Tongue (tissue), 3 donors: ENCODE measurements at places on chromosomes 3 and 15. TPM values are rescaled to one million over a fixed set of nuclear protein-coding genes. Genes with fewer than 3 reads are reported as not detected.
A peak's percentile ranks its signal among the peaks of the same experiment; 100 is the strongest.

GRCh38 chr3:189737071-189737470 is 105.9 kb downstream of the TP63 start:
- DNase-seq = no peak

GRCh38 chr3:121895121-121895520 is 920 bp downstream of the SLC15A2 start:
- DNase-seq = peak; percentile 11

DNA sequence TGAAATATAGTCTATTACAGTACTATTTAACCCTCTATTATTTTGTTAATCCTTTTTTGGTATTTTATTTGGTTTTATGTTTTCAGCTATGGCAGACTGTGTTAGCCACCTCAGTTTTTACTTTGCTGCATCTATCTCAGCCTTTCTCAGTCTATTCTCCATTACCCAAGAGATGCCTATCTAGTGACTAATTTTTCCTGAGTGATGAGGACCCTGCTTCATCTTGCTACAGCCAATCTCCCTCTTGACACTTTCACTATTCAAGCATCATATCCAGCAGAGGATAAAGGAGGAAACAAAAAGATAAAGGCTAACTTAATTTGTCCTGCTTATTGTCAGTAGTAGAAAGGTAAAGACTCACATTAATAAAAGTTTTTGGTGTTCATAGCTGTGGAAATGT is 141.8 kb upstream of the NECTIN3 start:
- no peak for DNase-seq

DNA sequence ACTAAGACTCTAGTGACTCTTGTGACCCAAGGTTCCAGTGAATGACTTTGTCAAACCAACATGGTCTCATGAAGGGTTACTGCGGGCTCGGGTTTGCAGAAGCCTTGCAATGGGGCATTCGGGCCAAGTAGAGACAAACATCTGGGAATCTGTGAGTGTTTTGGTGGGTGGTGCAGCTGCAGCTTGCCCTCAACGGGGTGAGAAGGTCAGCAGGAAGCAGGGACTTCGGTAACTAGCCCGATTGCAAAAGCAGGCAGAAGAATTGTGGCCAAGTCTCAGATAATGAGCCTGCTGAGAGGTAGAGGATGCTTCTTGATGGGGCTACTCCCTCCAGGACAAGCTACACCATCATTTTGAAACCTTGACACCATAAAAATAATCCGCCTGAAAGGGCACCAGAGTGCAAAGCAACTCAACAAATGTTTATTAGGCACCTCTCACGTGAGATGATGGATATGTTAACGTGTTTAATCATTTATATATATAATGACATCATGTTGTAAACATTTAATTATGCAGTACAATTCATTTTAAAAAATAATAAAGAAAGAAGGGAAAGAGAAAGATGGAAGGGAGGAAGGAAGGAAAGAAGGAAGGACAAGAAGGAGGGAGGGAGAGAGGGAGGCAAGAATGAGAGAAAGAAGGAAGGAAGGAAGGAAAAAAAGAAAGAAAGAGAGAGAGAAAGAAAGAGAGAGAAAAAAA is 263.9 kb upstream of the IGF1R start:
- no peak for DNase-seq

GRCh38 chr15:73902121-73903020 is 23.9 kb upstream of the LOXL1 start:
- no peak for DNase-seq

DNA sequence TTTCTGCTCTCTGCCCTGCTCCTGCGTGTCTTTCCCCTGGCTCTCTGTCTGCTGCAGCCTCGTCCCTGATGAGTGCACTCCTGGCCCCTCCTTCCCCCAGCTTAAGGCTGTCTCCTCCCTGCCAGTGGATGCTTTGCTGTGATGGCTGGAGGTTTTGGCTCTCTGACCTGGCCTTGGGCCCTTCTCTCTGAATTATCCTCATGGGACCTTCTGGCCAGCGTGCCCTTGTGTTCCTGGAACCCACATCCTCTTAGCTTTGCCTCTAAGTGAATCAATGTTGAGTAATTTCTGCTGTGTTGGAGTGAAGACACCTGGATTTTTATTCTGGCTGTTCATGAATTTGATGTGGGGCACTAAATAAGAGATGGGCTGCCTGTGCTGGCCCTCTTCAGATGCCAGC is 9.8 kb upstream of the TNFAIP8L3 start:
- no peak for DNase-seq

DNA sequence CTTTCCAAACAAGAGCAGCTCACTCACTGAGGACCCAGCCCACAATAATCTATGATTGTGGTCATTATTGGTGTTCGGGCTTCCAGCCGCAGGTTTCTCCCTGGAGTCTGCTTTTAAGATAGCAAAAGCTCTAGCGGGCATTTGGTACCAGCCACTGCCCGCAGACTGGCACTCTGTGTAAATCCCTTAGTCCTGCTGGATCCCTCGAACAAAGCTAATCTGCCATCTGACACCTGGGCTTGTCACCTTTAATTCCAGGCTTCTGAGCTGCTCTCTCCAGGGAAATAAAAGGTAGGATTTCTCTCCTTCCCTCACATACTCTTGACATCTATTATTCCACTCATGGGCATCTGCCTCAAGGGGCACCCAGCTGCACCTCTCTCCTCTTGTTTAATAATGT is 158.7 kb downstream of the PDCD6IP start:
- DNase-seq = no peak

- DNase-seq = no peak
These were observed 11.3 kb upstream of the IQGAP1 start for GRCh38 chr15:90376789-90377188.

GRCh38 chr15:48989170-48989569 is 25.5 kb upstream of the SHC4 start:
- DNase-seq = no peak

- DNase-seq = no peak
These were observed 20.4 kb downstream of the RAD18 start for GRCh38 chr3:8942746-8943488.

DNA sequence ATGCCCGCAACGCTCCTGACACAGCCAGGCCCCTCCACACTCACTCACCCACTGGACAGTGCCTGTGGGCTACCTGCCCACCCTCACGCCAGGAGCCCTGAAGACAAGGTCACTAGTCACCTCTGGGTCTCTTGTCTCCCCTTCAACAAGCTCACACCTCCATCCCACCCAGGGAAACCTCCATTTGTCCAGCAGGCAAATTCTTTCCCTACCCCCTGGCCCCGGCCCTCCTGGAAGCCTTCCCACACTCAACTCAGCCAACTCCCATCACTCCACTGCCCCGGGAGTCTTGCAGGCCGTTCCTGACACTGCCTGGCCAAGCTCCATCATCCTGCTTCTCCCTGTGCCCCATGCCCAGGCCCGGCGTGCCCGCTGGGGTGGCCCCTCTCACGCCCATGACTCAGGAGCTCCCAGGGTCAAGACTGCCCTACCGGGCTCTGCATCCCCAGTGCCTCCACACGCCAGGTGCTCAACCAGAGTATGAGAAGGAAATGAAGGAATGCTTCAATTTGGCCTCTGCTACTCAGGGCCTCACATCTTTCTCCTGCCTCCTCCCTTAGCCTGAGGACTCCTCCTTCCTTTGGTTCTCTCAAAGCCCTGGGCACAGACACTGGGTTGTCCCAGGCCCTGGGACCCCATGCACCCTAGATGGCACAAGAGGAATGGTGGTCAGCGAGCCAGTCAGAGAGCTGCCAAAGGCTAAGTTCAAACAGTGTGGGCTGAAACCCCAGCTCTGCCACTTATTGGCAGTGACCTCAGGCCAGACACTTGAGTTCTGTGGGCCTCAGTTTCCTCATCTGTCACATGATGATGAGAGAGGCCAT is 88.6 kb downstream of the SEC22A start:
- DNase-seq = no peak

- DNase-seq = peak; percentile 75
These were observed 47.6 kb downstream of the PSMD6 start for GRCh38 chr3:63975723-63976122.

DNA sequence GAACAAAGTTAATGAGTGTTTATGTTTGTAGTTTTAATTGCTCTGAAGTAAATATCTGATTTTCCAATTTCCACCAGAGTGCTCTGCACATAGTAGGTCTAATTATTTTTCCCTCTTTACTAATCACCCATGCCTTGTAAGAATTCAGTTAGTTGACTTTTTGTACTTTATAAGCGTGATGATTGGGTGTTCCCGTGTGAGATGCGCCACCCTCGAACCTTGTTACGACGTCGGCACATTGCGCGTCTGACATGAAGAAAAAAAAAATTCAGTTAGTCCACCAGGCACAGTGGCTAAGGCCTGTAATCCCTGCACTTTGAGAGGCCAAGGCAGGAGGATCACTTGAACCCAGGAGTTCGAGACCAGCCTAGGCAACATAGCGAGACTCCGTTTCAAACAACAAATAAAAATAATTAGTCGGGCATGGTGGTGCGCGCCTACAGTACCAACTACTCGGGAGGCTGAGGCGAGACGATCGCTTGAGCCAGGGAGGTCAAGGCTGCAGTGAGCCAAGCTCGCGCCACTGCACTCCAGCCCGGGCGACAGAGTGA is 507 bp upstream of the VHL start:
- DNase-seq = no peak

GRCh38 chr3:52829906-52830463 is 487 bp downstream of the ITIH4 start:
- DNase-seq = no peak

GRCh38 chr3:41276191-41276590 is 76.9 kb downstream of the CTNNB1 start:
- DNase-seq = no peak

DNA sequence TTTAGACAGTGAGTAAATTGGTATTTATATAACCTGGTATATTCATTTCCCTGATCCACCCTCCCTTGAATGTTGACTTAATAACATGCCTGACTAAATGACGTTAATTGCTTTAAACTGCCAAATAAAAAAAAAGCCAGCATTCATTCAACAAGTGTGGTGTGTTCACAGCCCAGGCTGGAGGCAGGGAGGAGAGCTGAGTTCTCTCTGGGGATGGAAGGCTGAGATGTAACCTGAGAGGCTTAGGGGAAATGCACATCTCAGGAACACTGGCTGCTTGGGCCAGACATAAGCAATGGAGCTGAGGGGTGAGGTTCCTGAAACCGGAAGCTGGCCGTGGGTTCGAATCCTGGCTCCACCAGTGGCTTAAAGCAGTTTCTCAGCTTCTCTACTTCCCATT is 17.3 kb downstream of the CACNA2D3 start:
- DNase-seq = no peak

DNA sequence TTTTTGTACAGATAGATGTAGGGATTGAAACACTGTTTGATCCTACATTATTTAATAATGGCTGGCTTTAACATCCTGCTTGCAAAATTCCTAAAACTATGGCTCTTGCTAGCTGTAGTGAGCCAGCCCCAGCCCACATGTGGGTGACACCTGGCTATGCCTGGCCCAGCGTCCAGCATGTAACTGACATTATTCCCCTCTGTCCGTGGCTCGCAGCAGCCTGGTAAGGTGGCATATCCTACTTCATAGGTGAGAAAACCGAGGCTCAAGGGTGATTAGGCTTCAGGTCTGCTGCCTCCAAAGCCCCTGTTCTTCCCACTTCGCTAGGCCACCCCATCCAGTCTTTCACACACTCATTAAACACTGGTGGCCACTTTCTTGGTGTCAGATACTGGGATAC is 1.6 kb downstream of the CALML4 start:
- DNase-seq = no peak

Gene ANKRD28
- total RNA-seq = 87.9 TPM

Gene MLF1
- 86.8 TPM for total RNA-seq

Gene HIGD2B
- not detected for total RNA-seq

Gene COL6A5
- not detected for total RNA-seq

Gene SNTN
- total RNA-seq = not detected
